ENCODE measurements at places on chromosomes 3 and 15. TPM values are rescaled to one million over a fixed set of nuclear protein-coding genes. Genes with fewer than 3 reads are reported as not detected.

The GAP43 gene
- total RNA-seq, result not detected

The TFG gene
- total RNA-seq, result 41.7 TPM

The SI gene
- total RNA-seq, result not detected

The PPP1R14D gene
- total RNA-seq, result not detected

The TRIM71 gene
- 0.81 TPM for total RNA-seq

The ISLR2 gene
- total RNA-seq, result not detected

The GRK7 gene
- not detected for total RNA-seq

The MAGI1 gene
- 0.27 TPM for total RNA-seq

DNA sequence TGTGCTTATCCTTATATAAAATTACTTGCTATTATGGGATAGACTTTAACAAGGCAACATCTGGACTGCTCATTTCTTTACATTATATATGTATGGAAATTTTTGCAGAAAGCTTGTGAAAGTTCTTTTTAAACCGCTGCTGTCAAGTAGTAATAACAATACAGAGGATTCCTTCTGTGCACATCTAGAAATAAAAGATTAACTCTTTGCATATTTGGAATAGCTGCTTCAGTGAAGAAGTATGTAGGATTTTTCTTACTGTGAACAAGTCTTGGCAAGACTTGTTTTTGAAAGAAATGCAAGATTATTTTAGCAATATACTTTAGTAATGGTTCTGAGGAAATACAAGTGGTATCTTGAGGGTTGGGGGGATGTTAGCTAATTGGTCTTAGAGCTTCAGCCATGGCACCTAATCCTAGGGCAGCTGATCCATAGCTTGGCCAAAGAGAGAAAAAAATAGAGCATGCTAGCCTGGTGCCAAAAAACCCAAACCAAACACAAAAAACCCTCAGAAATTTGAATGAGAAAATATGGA lies 4.3 kb downstream of the PRKCI start:
- DNase-seq, result no peak

DNA sequence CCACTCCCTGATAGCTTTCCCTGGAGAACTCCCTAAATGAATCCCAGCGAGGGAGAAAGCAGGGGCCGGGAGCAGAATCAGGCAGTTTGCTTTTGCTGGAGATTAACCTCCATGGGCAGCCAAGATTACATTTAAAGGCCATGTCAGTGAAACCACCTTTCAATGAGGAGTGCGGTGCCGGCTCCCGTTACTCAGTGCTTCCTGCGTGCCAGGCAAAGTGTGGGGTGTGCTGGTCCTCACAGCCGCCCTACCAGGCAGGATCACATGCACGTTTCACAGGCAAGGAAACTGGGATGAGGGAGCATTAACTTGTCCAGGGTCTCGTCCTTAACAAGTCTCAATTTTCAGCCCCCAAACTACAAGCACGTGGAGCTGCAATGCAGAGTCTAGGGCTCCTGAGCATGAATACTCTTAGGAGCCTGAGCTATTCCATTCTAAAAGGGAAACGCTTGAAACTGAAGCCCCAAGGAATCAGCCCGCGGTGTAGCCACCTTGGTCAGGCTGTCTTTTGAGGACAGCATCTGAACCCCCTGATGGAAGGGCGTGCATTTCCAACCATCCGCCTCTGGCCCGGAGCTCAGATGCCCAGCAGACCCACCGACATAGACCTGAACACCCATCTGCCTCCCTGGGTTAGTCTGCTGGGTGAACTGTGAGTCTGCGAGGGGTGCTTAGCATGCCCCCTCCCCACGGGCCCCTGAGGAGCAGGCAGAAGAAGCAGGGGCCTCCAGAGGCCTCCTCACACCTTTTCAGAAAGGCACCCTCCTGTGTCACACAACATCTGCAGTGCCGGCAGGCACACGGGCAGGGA lies 5.6 kb downstream of the IGDCC3 start:
- DNase-seq, result no peak

GRCh38 chr15:73617913-73618312 lies 15.3 kb downstream of the NPTN start:
- DNase-seq, result no peak

DNA sequence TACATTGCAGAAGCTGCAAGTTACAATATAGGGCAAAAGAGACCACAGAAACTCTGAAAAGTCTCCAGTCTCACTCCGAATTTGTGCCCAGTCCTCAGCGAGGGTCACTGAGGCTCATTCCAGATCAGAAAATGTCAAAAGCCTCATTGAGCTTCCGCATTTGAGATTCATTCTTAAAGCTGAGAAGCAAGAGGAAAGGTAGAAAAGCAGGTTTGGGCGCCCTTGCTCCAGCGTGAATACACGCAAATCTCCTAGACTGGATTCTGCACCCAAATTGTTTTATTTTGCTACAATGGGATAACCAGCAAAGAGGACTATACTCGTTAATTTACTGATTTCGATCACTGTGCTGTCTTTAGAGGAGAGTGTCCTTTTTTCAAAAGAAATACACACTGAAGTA lies 212.2 kb downstream of the STT3B start:
- DNase-seq, result no peak

GRCh38 chr15:42191610-42192346 lies 16.3 kb downstream of the VPS39 start:
- no peak for DNase-seq

DNA sequence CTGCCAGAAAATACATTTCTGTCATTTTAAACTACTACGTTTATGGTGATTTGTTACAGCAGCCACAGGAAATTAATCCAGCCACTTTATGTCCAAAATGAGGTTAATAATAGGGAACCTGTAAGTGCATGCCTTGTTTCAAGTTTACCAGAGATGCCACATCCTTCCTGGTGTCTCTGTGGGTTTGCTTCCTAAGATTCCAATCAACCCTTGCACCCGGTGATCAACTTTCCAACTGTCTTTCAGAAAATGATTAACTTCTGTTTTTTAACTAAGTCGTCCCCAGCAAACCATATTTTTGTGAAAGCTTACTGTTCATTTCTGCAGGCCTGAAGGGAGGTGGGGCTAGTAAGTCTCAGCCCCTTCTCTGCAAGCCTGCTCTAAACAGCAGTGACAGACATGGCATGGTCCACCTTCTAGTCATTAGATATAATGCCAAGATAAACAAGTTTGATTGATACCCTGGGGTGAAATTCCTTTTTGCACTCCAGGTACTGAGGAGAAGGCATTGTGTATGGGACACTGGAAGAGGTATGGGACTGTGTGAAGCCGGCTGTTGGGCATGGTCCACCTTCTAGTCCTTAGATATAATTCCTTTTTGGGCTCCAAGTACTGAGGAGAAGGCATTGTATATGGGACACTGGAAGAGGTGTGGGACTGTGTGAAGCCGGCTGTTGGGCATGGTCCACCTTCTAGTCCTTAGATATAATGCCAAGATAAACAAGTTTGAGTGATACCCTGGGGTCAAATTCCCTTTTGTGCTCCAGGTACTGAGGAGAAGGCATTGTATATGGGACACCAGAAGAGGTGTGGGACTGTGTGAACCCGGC lies 11.1 kb upstream of the TMC3 start:
- DNase-seq, result no peak

DNA sequence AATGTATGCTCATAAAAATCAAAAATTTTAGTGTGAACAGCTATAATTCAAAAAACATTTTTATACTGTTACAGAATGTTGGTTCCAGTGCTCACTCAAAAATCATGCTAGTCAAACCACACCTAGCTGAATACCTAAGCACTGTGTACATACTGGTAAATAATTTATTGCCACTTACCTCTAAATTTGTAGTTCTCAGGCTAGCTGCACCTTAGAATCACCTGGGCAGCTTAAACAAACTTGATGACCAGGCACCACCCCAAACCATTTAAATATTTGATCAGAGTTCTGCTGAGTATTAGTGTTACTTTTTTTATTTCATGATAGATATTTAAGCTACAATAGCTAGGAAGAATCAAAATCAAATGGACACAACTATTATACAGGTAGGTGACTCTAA lies 32.3 kb upstream of the TMCO5A start:
- DNase-seq, result no peak

GRCh38 chr15:79881668-79882067 lies 15.1 kb downstream of the MTHFS start:
- no peak for DNase-seq

- no peak for DNase-seq
Measured at GRCh38 chr3:197027151-197027895, 2.3 kb downstream of the MELTF start.

DNA sequence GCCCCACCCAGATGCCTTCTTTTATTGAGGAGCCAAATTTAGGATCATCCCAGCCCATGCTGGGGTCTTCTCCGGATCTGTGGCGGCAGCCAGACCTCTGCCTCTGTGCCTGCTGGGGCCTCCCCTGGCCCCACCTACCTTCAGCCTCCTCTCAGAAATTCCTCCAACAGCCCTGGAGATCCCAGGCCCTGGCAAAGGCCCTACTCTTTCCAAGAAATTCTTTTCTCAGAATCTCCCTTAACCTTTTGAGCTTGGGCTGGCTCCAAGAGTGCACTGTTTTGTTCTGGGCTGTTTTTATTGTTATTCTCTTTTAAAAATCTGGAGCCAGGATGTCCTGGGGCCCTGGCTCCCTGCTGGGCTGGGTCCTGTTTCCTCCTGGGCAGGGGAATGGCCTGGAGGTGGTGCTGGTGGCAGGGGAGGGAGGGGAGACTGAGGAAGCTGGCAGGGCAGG lies 57.8 kb downstream of the GRIP2 start:
- no peak for DNase-seq

DNA sequence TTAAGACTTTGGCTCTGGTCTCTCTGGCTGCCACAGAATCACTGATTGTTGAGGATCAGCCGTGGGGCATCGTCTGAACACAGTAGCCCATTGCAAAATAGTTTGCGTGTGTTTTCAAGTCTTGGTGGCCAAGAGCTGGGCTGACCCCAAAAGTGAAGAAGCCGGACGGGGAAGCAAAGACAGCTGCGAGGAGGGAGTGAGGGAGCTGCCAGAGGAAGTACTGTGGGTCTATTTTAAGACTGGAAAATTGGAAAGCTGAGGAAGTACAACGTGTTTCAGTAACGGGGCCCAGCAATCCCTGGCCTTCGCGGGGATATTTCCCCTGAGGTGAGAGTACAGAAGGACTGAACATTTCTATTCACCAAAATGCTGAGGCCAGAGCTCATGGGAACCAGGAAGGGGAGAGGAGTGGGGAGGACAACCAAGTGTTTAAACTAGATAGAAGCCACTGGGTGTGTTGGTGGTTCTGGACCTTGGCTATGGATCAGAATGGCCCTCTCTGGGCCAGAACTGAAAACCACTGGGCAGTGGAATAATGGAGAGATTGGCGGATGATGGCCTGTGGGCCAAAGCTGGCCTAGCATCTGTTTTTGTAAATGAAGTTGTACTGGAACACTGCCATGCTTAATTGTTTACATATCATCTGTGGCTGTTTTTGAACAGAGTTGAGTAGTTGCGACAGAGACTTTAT lies 34.1 kb upstream of the LIMD1 start:
- DNase-seq, result no peak

DNA sequence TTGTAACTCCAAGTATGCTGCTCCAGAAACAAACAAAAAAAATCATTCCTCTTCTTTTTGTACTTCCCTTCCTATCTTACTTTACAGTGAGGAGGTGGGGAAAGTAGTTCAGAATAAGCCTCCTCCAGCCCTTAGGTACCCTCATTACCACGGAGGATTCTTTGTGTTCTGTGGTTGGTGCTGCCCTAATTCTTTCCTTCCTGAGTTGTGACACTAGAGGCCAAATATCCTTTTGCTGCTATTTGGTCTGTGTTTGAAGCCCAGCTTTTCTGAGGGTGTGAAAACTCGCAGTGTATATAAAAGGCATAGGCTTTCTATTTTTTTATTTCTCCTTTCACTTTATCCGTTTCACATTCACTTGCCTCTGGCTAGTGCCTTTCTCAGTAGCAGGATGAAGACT lies 98.2 kb downstream of the HHLA2 start:
- no peak for DNase-seq

GRCh38 chr15:65344214-65344913 lies 33.4 kb downstream of the IGDCC3 start:
- DNase-seq, result no peak

DNA sequence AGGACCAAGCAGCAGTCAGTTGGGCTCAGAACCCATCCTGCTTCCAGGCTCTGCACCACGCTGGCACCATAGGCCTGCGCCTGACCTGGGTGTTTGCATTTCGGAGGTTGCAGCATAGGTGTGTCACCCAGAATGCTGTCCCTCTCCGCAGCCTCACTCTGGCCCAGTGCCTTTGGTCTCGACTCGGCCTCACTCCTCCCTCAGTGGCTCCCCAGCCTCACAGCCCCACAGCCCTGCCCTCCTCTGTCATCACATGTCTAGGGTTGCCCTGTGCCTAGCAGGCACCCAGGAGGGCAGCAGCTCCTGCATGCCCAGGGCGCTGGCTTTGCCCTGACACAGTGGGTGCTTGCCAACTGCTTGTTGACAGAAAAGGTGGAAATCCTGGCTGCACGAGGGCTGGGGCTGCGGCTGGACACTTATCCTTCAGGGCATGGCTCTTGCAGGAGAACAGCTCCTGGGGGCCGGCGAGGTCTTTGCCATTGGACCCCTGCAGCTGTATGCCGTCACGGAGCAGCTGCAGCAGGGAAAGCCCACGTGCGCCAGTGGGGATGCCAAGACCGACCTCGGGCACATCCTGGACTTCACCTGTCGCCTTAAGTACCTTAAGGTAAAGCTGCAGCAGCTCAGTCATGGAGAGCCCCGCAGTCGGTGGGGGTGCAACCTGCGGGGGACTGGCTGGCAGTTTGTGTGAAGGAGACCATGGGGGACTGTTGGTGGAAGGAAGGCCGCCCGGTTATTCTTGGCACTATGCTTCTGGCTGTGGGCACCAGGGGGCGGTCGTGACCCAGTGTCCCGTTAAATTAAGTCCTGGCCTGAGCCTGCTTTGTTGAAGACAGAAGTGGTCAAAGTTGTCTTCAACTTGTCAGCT lies 16.2 kb downstream of the NISCH start:
- peak; percentile 64 for DNase-seq

- no peak for DNase-seq
Measured at GRCh38 chr3:1191026-1191425, 98.2 kb downstream of the CNTN6 start.

DNA sequence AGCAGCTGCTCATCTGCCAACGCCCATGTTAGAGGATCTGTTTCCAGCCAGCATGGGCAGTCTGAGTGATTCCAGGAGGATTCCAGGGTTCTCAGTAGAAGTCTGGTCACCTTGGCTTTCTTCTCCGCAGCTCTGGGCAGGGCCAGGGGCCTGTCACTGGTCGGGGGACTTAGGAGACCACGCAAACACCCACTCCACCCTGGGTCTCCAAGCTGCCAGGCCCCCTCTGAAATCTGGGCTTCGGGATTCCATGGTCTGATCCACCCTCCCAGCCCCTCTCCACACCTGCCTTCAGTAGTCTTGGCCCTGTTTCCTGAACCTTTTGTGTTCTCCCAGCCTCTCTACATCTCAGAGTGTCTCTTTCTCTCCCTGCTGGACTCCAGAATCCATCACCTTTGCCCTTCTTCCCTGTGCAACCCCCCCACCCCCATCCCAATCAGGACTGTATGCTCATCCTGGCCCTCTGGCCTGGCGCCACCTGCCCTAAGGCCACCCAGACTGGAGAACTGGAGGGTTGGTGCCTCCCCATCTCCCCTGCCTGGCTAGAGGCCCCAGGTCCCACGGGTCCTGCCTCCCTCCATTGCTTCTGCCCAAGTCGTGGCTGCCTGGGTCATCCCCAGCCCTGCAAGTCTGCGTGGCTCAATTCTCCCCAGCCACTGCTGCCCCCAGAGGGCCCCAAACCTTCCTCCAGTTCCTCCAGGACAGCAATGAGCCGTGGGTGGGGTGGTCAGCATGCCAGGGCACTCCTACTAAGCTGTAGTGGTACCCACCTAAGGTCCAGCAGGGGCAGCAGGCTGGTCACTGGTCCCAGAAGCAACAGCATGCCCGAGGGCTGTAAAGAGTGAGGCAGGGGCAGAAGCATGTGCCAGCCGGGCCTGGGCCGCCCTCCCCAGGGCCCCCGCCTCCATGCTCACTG lies 102.8 kb downstream of the TBC1D2B start:
- DNase-seq, result no peak

GRCh38 chr3:170056710-170057454 lies 19.1 kb downstream of the GPR160 start:
- no peak for DNase-seq

Data from hematopoietic multipotent progenitor cell (in vitro differentiated cells).